Activated naive CD4-positive, alpha-beta T cell (primary cell): ENCODE measurements at places on chromosomes 2 and 18.

DNA sequence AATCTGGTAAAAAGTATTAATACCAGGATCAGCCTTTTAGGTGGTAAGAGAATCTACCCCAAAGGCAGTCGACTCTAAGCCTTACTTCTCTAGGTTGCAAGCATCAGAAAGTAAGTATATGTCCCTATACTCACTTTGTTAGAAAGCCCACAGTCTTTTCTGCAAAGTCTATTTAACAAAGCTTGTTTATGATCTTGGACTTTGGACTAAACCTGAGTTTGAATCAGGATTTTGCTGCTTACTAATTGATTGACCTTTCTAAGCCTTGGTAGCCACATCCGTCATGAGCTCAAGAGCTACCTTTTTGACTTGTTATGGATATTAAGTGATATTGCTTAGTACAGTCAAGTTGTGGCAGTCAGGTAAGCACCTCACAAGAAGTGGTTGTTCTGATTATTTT lies 18.4 kb downstream of the FMNL2 start:
- no peak for DNase-seq

GRCh38 chr2:140567734-140568133 lies 1563.1 kb downstream of the LRP1B start:
- DNase-seq, result no peak

- no peak for DNase-seq
Observed at GRCh38 chr2:232339121-232340081, 39.1 kb upstream of the ALPP start.

DNA sequence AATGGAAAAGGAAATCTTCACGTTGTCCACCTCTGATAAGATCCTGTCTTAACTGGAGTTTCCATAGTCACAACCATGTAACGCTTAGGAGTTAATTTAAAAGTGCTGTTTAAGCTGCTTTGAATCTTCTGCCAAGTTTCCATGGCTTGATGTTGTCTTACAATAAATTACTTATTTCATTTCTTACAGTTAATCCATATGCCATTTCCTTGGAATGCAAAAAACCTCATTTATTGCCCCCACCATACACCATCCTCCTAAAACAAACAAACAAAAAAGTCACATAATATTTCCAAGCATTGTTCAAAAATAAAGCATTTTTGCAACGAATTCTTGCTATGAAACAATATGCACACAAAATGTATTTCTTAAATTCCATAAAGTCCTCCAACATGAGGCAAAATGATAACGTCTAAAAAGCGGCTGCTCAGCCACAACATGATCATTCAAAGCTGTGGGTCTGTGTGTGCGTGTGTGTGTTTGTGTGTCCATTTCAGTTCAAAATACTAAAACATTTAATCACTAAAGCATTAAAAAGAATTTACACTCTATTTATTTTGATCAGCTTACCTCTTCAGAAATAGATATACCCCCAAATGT lies 46.8 kb upstream of the PXDN start:
- no peak for DNase-seq

DNA sequence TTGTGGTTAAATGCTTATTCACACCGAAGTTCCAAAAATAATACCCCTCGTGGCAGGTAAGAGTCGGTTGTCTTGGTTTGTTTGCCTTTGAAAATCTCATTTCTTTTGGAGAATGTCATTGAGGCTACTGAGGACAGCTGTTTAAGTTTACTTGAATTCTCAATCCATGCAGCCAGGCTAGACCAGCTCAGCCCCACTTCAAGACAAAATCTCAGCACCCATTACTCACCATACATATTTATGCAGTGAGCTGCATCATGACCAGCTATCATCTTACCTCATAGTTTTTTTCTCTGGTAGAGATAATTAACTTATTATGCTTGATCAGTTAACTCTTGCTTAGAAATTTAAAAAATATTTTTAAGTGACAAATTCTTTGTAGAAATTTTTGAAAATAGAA lies 115.9 kb downstream of the HAUS1 start:
- no peak for DNase-seq

- no peak for DNase-seq
Observed at GRCh38 chr2:131828164-131828561, 300.5 kb downstream of the CCDC74A start.

DNA sequence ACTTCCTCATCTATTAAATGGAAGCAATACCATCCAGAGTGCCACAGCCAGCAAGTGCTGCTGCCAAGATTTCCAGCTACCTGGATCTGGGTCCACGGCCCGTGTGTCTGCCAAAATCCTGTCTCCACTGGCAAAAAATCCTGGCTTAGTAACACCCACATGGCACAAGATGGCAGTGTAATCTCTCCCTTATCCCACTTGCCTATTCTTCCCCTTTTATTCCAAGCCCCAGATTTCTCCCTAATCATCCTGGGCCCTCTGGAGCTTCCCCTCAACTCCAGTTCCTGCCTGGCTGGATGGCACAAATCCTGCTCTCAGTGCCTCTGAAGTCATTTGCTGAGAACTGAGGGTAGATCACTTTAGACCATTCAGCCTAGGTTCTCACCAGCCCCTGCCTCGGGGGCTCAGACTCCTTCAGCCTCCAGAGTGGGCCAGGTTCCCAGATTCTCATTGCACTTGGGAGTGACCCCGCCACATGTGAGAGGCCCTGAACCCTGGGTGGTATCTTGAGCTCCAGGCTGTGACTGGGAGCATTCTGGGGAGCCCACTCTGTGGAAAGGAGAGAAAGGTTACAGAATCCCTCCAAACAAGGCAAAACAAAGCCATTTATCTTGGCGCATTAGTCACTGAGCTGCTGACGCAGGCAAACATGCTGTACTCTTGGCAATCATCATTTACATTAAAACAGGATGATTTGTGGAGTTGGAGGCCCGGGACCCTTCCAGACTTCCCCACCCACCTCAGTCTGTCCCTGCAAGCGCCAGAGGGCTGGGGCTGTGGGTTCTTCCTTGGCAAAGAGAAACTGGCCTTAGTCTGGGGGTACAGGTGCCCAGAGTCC lies 325.8 kb downstream of the DYSF start:
- no peak for DNase-seq

DNA sequence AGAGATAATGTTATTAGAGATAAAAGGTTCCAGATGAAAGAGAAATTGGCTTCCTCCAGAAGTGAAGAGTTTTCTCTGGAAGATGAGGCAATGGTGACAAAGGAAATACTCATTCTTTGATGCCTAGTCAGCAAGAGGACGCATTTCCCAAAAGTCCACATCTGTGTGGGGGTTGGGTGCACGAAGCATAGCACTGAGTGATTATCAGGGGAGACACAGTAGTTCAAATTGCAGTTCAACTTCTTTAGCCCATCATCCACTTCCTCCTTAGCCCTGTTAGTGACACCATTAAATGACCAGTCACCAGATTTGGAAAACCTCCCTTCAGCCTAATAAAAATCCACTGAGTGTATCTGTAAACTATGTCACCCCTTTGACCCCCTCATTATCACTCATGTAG lies 80.9 kb upstream of the PHLPP1 start:
- no peak for DNase-seq

GRCh38 chr2:128792476-128793054 lies 473.9 kb upstream of the HS6ST1 start:
- no peak for DNase-seq

DNA sequence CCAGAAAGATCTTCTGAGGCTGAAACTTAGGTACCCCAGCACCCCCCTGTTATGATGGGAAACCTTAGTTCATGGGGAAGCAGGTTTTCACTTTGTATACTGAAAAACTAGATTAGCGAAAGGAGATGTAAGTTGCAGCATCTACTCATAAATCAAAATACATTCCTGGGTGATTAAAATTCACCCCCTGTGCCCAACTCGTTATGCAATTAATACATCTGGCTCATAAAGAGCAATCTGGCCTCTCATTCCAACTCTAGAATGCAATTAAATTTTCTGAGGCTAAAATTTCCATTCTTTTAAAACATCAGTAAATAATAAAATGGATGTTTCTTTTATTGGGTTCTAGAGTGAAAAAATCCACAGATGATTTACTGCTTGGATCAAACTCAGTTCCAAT lies 110.9 kb upstream of the BZW1 start:
- DNase-seq, result no peak

DNA sequence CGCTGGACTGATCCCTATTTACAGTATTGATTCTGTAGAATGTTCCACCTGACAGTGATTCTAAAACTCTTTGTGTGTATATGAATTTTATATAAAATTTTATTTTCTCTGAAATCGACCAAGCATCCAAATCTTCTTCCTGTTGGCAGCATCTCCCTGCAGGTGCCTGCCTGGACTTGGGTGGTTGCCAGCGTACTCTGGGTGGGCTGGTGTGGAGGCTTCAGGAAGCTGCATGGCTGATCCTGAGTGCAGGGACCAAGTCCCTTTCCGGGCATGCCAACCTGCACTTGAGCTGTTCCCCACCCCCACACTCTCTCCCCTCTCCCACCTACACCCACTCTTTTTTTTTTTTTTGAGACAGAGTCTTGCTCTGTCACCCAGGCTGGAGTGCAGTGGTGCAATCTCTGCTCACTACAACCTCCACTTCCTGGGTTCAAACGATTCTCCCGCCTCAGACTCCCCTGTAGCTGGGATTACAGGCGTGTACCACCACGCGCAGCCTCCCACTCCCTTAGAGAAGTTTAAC lies 53.2 kb upstream of the ALKAL2 start:
- DNase-seq, result no peak

DNA sequence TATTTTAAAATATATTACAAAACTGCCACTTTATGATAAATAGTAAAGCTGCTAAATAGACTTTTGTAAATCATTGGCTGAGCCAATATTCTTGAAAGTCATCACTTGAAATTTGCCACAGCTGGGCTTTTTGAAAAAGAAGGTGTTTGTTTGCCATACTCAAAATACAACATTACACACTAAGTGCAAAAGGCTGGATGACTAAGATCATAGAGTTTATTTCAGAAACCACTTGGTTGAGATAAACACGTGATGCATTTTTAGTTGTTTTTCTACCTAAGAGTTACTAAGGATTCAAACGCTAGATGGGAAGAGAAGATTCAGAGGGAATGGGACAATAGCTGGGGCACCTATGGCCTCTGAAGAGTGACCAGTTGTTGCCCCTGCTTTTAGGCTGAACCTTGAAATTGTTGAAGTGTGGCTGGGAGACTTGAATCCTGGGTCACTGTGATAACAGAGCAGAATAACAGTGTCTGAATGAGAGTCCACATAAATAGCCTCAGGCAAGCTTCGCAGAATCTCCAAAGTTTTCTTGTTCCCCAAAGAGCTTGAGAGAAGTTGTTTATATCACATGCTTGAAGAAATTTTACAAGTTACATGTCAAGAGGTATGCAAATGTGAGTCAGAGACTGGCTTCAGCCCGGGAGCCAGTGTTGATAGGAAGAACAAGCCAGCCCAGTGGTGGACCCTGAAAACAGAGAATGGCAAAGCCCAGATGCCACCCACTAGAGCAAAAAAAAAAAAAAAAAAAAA lies 409.8 kb downstream of the GPD2 start:
- DNase-seq, result no peak

DNA sequence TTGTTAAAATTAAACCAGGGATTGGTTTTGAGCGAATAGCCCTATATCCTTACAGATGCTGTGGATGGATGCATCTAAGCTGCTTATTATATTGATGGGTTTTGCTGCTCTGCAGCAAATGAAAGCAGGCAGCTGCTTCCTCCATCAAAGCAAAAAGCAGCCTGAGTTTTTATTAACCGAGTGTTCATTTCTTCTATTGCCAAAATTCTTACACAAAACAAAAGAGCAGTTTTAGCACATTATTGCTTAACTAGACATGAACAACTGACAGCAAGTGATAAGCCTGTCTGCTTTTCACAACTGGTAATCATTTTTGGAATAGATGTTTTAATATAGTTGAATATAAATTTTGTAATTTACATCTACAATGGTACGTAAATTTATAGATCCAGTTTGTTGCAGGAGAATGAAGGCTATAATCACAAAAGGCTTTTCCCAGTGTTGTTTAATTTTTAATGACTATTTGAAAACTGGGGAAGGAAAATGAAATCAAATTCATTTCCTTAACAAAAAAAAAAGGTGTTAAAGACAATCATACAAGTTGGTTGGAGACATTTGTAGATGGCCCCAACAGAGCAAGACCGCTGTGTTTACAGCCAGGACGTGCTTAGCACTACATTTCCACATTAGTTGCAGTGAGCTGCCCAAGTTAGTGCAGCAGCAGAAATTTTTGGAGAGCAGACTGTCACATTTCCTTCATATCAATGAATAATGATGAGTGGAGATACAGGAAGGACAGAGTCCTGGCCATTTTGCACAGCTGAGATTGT lies 253.6 kb upstream of the SIX3 start:
- DNase-seq, result no peak

DNA sequence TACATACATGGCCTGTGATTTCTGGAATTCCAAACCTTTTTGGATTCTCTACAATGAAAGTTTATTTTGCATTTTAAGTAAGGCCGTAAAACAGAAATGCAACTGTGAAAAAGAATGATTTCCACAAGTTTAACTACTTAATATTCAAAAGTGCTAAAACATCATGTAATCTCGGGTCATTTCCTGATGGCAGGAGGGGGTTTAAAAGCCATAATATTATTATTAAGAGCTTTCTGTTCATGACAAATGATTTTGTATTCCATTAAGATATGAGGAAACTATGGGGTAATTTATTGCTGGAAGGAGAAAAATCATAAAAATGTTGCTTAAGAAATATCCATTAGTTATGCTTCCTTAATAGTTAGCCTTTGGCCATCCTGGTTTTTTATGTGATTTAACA lies 65.7 kb downstream of the COL4A3 start:
- DNase-seq, result no peak

GRCh38 chr2:29004755-29005154 lies 23.7 kb downstream of the TOGARAM2 start:
- DNase-seq, result no peak

DNA sequence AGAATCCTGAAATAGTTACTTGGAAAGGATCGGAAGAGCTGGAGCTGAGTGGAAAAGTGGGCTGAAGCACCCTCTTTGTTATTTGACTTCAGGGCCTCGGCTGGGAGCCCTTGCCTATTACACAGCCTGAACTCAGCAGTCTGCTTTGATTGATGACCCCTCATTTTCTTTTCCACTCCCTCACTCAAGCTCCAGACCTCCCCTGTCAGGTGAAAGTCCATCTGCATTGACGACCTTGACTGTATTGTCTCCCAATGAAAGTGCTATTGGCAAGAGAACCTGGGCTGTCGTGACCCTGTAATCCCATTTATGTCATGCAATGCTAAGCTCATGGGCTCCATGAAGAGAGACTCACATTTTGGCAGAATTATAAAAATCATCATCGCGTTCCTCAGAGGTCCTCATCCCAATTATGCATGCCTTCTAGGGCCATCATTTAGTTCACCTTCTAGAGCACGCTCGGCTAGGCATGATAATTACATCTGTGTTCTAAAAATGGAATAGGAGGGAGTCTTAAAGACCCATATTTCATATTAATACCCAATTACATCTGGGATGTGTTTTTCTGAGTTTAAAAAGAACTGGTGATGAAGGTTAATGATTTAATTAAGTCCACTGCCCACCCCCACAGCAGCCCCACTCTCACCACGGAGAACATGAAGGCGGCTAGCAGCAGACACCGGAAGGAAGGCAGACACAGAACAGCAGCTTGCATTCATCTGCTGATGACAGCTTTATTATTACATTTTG lies 472.5 kb downstream of the PID1 start:
- no peak for DNase-seq

GRCh38 chr2:212385241-212385640 lies 153.4 kb downstream of the ERBB4 start:
- no peak for DNase-seq

- no peak for DNase-seq
Observed at GRCh38 chr18:35971661-35972196, 750 bp upstream of the RMP24 start.
